ENCODE measurements at places on chromosomes 1 and 21.

- H3K27me3 ChIP-seq: no peaks in the 10 kb centered on the region
- no peak for DNase-seq
- no peak overlapping the region for H3K27ac ChIP-seq
- H3K4me3 ChIP-seq: no peak overlapping the region
Measured at GRCh38 chr1:6823793-6824192, 38.5 kb downstream of the CAMTA1 start.

DNA sequence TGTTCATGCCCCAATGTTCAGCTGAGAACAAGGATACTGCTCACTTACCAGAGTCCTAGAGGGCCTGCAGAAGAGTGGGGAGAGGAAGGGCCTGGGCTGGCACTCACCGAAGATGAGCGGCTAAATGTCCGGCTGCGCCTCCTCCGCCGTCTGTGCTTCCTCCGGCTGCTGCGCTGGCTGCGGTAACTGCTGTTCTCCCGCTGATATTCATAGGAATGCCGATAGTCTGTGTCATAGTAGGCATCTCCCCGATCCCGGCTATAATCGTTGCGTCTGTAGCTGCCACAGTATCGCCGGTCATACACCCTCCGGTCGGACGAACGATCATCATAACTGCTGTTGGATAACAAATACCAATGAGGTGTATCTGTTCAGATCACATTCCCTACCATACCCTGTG is 3.9 kb downstream of the CLK2 start:
- H3K27ac ChIP-seq: no peak overlapping the region
- no peaks in the 10 kb centered on the region for H3K27me3 ChIP-seq
- no peak overlapping the region for H3K4me3 ChIP-seq

GRCh38 chr1:21129407-21129806 is 47.3 kb downstream of the EIF4G3 start:
- H3K4me3 ChIP-seq: no peak overlapping the region
- H3K4me1 ChIP-seq: no peaks in the 10 kb centered on the region

GRCh38 chr21:44829507-44830092 is 11.7 kb upstream of the SUMO3 start:
- DNase-seq: no peak
- no peaks in the 10 kb centered on the region for H3K4me1 ChIP-seq
- no peaks in the 10 kb centered on the region for H3K27me3 ChIP-seq
- H3K36me3 ChIP-seq: no peaks in the 10 kb centered on the region

DNA sequence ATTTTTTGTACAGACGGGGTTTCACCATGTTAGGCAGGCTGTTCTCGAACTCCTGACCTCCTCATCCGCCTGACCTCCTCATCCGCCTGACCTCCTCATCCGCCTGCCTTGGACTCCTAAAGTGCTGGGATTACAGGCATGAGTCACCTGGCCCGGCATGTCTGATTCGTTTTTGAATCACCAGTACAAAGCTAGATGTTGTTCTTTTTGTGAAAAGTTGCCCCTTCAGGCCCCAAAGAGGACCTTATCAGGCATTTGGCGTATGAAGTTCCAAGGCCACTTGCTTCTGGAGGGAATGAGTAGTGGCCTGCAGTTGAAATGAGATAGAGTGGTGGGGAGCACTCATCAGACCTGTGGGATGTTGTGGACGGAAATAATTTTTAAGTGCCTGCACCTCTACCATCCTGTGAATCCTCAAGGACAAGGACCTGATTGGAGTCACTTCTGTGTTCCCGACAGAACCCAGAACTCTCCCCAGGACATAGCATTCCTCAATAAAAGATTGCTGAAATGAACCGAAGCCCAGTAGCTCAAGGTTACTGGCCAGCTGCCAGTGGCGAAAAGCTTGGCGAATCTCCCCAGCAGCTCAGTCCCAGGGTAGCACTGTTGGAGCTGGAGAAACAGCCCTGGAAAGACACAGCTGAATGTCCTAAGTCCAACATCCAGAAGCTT is 50.1 kb downstream of the NDUFS5 start:
- no peak overlapping the region for H3K27ac ChIP-seq
- peak; percentile 73 for DNase-seq
- H3K27me3 ChIP-seq: no peaks in the 10 kb centered on the region
- no peaks in the 10 kb centered on the region for H3K4me1 ChIP-seq
- no peak overlapping the region for H3K4me3 ChIP-seq
- H3K36me3 ChIP-seq: no peaks in the 10 kb centered on the region

GRCh38 chr1:84712276-84712874 is 22.1 kb upstream of the SSX2IP start:
- H3K4me3 ChIP-seq: no peak overlapping the region
- H3K36me3 ChIP-seq: no peaks in the 10 kb centered on the region
- peaks cover 2% of the 10 kb centered on the region for H3K4me1 ChIP-seq

DNA sequence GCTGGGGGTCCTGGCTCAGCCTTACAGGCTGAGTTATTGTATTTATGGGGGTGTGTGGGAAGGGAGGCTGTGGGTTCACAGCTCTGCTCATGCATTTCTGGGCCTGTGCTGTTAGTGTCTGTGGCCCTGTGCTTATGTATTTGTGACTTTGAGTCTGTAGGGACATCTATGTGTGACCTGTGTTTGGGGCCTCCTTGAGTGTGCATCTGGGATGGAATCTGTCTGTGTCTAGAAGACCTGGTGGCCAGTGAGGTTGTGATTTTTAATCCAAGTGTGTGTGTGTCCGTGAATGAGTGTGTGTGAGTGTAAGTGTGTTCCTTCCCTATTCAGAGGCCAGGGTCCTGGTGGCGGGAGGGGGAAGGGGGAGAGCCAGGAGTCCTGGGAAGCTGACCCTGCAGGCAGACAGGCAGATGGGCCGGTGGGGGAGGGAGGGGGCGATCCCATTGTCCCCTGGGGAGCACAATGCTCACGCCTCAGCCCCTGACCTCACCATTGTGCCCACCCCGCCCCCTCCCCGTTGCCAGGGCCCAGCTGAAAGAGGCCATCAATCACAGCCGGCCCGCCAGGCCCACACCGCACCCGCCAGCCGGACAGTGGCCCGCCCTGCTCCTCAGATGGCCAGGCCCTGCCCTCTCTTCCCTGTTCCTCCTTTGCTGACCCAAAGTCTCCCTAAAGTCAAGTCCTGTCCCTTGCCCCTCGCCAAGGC is 19.6 kb downstream of the SLC27A3 start:
- no peak overlapping the region for H3K4me3 ChIP-seq
- H3K27ac ChIP-seq: no peak overlapping the region
- no peaks in the 10 kb centered on the region for H3K36me3 ChIP-seq
- no peak for DNase-seq
- H3K27me3 ChIP-seq: no peaks in the 10 kb centered on the region

Measured in aorta (tissue), 5 donors.